CD4-positive, alpha-beta T cell treated with Interferon gamma for 1 hour (primary cell): ENCODE measurements at places on chromosomes 2 and 18.

GRCh38 chr2:229714736-229715541 is 584 bp upstream of the DNER start:
- DNase-seq = no peak

DNA sequence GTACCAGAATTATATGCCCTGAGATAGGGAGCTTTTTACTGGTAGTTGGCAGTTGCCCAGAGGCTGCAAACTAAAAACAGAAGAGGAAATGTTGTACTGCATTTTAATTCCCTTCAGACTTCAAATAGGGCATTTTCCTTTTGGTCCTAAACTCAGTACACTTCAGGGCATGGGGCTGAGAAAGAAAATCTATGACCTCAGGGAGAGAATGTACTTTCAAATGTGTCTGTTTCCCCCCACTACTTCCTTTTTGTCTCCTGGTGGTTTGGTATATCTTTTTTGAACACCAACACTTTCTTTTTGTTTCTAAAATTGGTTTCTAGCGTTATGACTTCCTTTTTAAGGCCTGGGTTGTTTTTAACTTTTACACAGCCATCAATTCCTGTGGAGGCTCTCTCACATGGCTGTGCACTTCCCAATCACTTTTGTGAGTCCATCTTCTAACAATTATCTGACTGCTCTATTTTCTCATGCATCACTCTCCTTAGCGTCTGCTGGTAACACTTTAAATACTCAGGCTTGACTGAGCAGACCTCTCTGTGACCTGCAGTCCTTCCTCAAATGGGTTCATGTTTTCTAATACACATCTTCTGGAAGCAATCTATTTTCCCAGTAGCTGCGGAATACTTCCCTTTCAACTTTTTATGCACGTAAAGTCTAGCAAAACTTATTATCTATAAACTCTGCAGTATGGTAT is 596.0 kb downstream of the LRP1B start:
- DNase-seq = no peak

GRCh38 chr18:73023975-73024374 is 156.2 kb upstream of the NETO1 start:
- no peak for DNase-seq

DNA sequence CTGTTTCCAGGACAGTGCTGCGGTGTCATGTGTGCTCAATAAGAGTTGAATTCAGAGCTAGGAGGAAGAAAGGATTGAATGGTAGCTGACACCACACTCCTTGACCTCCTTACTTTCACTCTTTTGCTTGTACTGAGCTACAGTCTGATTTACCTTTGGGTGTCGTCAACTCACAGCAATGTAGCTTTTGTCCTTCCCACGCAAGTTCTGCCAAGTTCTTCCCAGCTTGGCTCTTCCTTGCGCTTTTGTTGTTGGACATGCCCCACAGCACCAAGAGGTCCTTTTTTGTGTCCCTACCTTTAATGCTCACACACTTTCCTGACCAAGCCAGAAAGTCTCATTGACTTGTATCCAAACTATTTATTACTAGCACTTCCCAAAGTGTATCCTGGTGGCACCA is 38.3 kb upstream of the ITGB6 start:
- DNase-seq = no peak

DNA sequence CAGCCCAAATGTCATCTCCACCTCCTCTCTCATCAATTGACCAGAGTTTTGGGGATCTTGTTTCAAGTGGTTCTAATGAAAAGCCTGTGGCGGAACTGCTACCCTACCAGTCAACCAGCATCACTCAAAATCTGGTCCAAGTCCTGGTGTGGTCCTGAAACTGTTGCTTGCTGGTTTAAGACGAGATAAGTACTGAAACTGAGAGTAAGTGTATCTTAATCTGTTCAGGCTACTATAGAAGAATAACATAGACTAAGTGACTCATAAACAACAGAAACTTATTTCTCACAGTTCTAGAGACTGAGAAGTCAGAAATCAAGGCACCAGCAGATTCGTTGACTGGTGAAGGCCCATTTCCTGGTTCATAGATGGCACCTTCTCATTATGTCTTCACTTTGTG is 879 bp upstream of the GALNT5 start:
- DNase-seq = no peak

DNA sequence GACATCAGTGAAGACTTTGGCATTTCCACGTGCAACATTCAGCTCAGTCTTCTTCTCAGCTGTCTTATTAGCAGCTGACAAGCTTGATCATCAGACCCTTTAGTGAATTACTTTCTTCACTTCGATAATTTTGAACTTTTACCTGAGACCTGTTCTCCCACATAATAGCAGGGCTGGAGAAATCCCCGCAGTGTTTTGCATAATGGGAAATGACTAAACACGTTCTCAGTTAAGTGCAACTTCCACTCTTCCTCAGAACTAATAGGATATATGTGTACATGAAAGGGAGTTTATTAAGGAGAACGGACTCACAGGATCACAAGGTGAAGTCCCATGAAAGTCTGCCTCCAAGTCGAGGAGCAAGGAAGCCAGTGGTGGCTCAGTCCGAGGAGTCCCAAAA is 28.8 kb upstream of the MBP start:
- DNase-seq = no peak
